ENCODE measurements at places on chromosomes 4 and X.

- DNase-seq, result no peak
Observed at GRCh38 chr4:61210186-61210939, 10.2 kb downstream of the ADGRL3 start.

GRCh38 chr4:88246600-88246999, 37.8 kb downstream of the PPM1K start:
- no peak for DNase-seq

DNA sequence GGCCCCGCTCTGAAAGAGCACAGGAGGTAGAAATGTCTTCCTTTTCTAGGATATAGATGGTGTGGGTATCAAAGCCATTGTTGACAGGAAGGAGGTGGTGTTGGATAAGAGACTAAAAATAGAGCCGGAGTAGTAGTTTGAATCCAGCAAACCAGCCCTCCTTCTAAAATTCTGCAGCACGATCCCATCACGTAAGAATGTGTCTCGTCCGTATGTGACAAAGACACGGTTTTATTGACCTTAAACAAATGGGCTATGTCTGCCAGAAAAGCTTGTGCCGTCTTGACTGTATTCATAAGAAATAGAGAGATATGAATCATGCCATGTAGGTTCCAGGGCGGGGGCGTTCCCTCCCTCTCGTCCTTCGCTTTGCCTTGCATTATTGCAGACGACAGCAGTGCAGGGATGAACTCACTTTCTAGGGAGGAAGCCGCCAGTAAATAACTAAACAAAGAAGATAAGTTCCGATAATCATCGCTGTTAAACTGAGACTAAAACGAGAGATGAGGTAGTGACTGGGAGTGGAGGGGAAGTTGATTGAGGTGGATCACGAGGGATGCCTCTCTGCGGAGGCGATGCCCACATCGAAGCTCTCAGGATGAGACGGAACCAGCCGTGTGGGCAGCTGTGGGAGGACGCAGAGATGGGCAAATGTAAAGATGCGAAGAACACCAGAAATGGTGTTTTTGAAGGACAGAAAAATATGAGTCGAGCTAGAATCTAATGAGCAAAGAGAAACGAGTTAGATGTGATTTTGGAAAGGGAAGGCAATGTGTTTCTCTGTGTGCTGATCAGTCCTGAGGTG, 3.4 kb downstream of the TENM3 start:
- DNase-seq, result no peak

GRCh38 chr4:107755841-107756356, 35.9 kb upstream of the PAPSS1 start:
- DNase-seq, result no peak

GRCh38 chr4:82777857-82778525, 20.6 kb downstream of the SCD5 start:
- no peak for DNase-seq

GRCh38 chrX:15751155-15751819, 13.2 kb downstream of the CA5B start:
- no peak for DNase-seq

DNA sequence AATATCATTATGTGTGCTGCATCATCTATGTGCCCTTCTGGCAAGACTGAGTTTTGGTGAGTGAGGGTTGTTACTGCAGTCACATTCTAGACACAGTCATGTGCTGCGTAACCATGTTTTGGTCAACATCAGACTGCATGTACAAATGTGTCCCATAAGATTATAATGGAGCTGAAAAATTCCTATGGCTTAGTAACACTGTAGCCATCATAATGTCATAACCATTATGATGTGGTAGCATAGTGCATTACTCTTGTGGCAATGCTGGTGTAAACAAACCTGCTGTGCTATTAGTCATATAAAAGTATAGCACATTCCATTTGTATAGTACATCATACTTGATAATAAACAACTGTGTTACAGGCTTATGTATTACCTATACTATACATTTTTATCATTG, 198.1 kb upstream of the NUDT6 start:
- no peak for DNase-seq

GRCh38 chrX:70769659-70770227, 138.8 kb downstream of the TEX11 start:
- DNase-seq, result no peak

GRCh38 chrX:110755611-110756010, 40.0 kb downstream of the CHRDL1 start:
- DNase-seq, result no peak

GRCh38 chr4:148443512-148444295, 1.5 kb upstream of the NR3C2 start:
- DNase-seq, result peak; percentile 6

DNA sequence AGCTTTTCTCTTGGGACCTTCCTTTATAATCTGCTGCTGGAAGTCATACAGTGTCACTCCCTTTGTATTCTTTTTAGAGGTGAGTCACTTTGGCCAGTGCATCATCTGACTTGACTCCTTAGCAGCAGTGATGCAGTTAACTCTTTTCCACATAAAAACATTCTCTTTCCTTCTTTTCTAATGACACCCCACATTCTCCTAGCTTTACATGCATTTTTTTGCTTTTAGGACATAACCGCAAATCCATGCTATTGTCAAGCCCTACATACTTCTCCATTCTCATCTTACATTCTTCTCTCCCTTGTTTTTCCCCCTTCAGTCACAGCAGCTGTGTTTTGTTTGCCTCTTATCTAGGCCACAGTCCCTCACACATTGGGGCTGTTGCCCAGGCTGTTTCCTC, 55.1 kb downstream of the ZNF330 start:
- no peak for DNase-seq

- no peak for DNase-seq
Observed at GRCh38 chr4:145231906-145232700, 51.7 kb upstream of the OTUD4 start.

GRCh38 chr4:8251110-8251883, 18.3 kb upstream of the HTRA3 start:
- no peak for DNase-seq

Data from activated CD8-positive, alpha-beta memory T cell treated with anti-CD3 and anti-CD28 coated beads for 48 hours (primary cell).